ENCODE measurements at places on chromosomes 3 and 15. TPM values are rescaled to one million over a fixed set of nuclear protein-coding genes. Genes with fewer than 3 reads are reported as not detected.

ARRDC4 gene
- 0.17 TPM for total RNA-seq

ATP8B4 gene
- total RNA-seq = 2.0 TPM

KCNMB3 gene
- total RNA-seq = 0.20 TPM

CPNE9 gene
- total RNA-seq = not detected

TM2D3 gene
- 52.8 TPM for total RNA-seq

ATP13A3 gene
- 92.3 TPM for total RNA-seq

MST1 gene
- 13.1 TPM for total RNA-seq

- no peak for DNase-seq
These were observed 472.9 kb upstream of the SEMA6D start for GRCh38 chr15:47244361-47244760.

DNA sequence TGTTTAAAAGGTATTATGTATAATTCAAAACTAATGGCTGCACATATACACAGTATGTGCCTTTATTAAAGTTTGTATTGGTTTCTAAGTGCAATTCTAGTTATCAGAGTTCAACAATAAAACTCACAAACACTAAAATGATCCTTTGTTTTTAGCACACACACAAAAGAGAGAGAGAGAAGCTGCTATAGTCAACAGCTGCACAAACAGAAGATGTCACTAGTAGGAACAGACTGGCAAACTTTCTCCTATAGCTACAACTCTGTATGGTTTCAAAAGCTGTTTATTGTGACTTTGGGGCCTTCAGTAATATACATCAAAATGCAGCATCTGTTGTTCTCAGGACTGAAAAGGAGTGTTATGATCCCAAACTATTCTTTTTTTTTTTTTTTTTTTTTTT is 6.1 kb downstream of the SECISBP2L start:
- no peak for DNase-seq

DNA sequence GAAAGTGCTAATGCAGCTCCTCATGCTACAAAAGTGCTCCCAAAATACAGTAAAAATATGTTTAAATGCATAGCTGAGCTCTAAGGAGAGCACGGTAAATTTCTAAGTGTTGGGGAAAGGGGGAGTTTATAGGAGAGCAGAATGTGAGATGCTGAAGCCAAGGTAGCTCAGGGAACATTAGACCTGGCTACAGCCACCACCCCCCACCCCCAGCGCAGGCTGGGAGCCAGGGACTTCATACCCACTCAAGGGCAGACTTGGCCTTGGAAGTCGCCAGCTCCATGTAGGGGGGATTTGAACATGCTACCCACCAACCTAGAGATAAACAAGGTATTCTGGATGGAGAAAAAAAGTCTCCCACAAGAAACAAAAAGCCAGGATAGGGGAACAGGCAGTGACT is 142.2 kb downstream of the MEGF11 start:
- DNase-seq = no peak

GRCh38 chr3:148861277-148861869 is 3.7 kb upstream of the CPA3 start:
- peak; percentile 6 for DNase-seq

- DNase-seq = no peak
These were observed 5.5 kb downstream of the CTDSPL start for GRCh38 chr3:37867144-37867543.

DNA sequence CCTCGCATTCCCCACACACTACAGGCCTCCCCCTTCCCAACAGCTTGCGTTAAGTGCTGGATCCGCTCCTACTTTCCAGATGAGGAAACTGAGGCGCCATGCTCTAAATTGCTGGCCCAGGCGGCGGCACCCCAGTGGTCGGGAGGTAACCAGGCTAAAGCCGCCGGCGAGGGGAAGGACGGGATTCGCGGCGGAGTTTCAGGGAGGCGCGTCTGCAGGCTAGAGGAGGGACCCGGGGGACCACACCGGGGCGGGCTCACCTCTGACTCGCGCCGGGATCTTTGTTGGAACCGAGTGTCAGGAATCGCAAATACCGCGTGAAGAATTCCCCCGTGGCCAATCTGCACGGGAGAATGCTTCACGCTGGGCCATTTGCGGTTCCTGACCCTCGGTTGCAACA is 24.6 kb upstream of the PTPN23 start:
- no peak for DNase-seq

DNA sequence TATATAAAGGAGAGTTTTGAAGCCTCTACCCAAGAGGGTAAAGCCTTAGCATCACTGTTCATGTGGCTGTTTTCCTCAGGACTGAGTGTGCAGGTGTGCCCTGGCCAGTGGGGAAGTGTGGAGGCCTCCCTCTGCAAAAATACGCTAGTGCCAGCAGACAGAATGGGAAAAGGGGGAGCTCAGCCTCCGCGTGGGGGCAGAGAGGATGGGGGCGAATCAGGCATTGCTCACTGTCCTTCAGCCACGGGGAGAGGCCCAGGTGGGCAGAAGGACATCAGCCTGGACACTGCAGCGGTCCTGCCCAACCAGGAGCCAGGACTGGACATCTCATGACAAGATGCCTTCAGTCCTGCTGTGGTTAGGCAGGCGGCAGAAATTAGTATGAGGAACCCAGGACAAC is 10.1 kb downstream of the LTF start:
- DNase-seq = no peak

DNA sequence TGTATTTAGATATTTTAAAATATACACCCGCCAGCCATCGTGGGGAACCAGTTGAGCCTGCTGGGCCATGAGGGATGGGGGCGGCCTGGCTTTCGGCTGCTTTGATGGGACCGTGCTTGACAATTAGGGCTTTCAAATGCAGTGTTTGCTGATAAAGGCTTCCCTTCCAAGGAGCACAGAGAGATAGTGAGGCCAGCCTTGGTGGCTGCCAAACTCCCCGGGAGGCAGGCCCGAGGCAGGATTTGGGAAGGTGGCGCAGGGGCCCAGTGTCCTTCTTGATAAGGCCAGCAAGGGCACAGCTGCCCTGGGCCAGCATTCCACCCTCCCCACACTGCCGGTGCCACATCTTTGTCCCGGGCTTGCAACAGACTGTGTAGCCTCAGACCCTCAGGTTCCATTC is 75.6 kb downstream of the LINGO1 start:
- no peak for DNase-seq

DNA sequence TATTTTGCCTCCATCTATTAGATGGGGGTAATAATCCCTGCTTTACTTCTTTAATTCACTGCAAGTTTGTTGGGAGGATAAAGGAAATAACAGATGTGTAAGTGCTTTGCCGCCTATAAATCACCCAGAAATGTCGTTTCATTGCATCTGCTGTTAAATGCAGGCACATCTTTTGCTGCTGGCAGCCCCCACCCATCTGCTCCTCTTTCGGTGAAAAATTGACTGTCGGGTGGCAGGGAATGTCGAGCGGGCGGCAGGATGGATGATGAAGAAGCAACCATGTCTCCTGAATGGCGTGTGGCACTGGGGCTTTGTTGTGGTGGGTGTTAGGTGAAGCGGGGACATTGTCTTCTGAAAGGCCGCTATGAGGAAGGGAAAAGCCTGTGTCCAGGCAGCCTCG is 543 bp upstream of the REC114 start:
- no peak for DNase-seq

DNA sequence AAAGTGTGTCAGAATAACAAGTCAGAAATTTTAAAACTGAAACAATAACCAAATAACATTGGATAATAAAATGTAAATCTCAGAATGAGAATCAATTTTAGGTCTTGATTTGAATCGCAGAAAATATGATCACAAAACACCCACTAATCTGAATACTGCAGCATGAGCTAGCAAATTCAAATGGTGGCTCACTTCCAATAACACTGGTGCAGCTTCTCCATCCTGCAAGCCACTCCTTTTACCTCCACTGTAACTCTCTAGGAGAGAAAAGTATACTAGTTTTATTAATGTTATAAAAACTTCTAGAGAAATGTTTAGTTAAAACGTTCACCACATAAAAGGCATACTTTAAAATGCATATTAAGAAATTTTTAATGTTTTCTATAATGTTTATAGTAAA is 30.4 kb downstream of the UBE3A start:
- no peak for DNase-seq

DNA sequence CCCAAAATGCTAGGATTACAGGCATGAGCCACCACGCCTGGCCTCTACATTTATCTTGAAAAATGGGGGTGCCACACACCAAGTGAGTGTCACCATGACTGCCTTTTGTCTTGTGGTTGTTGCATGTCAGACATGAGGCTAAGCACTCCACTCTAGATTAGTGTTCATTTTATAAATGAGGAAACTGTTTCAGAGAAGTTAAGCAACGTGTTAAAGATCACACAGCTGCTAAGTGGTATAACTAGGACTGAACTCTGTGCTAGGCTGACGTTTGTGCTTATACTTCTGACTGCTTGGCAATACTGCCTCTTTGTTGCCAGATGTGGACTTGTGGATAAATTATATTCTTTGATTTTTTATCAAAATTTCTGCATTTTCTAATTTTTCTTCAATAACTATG is 50.8 kb upstream of the SMAD6 start:
- no peak for DNase-seq

GRCh38 chr3:141063831-141064230 is 12.7 kb downstream of the SPSB4 start:
- DNase-seq = no peak

DNA sequence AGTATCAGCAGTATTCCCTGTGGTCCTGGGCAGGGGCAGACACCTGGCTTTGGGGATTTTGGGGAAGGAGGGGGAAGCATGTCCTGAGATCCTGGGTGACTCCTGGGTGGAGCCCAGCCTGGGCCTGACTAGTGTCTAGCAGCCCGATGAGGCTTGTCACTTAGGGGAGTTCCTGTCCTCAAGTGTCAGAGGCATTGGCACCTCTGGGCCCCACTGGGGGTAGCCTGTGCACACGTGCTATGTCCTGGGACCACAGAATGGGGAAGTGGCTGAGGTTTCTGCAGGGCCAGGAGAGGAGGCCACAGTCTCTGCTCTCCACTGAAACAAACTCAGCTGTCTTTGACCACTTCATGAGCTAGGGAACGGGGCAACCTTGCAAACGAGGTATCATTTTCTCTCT is 31.5 kb upstream of the ADCY5 start:
- DNase-seq = no peak

DNA sequence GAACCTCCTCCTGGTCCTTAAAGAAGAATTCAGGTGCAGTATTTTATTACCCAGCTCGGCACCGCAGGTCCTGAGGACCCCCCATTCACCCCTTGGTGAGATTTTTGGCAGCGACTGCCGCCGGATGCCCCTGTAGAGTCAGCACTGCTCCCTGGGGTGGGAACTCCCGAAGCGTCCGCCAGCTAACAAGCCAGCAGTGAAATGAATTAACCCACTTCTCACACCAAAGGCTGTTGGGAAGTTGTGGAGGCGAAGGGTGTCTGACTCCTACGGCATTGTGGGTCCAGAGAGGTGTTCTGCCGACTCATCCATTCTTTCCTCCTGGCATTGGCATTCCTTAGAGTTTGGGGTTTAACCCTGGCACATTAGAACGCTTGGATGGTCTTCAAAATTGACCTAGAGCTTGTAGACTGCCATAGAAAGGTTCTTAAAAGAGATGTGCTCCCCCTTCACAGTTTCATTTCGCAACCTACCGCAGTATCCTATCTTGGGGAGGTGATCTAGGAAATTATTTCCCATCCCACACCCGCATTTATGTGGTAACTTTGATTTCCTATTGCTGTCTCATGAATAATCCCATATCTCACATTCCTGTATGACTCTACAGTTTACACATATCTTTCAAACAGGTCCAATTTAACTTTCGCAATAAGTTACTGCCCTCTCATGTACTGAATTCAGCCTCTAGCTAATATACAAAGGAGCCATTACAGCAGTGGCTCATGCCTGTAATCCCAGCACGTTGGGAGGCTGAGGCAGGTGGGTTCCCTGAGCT is 879 bp upstream of the EIF5A2 start:
- DNase-seq = no peak

DNA sequence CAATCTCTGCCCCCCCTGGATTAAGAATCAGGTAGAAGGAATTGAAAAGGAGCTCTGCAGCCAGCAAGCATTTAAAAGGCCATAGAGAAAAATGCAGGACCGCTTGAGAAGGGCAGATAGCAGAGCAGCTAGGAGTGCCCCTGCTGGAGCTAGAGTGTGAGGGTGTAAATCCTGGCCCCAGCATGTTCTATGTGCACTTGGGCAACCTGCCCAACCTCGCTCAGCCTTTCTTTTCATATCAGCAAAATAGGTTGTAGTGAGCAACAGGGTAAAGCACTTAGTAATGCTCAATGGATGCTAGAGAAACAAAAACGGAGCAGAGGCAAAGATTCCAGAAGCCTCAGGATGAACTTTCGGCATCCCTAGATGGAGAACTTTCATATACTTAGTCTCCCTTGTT is 25.0 kb upstream of the THBS1 start:
- DNase-seq = no peak

- no peak for DNase-seq
These were observed 907.8 kb downstream of the NTRK3 start for GRCh38 chr15:87348746-87349145.

GRCh38 chr3:17032407-17033034 is 147.8 kb downstream of the PLCL2 start:
- no peak for DNase-seq

DNA sequence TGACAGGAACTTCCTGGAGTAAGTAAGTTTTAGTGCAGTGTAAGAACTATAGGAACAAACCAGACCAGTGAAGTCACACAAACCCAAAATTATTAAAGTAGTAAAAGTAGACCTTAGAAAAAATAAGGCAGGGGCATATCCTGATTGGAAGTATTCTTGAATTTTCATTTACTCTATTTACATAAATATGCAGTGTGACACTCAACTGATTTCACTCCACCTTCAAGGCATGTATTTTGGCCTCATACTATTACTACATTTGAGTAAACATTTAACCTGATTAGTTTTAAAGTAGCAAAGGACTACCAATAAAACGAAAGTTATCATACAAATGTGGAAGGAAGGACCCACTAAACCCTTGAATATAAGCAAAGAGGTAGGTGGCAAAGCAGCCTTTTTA is 22.8 kb downstream of the TRNT1 start:
- DNase-seq = no peak

DNA sequence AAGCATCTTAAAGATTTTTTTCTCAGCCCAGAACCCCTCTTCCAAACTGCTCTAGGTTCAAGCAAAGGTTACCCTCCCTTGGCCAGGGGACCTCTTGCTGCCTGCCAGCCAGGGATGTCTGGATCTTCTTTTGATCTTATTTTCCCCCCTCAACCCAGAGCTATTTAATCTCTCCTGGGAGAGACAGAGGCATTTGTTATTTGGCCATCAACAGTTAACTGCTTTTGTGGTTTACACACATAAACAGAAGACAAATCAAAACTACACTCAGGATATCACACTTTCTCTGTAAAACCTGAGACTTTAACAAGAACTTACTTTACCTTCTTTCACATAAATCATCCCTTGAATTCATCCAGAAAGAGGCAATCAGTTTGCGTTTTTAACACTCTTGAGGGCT is 272.5 kb downstream of the THSD4 start:
- DNase-seq = no peak

Data from activated naive CD4-positive, alpha-beta T cell treated with anti-CD3 and anti-CD28 coated beads for 36 hours (primary cell).